Stimulated activated CD4-positive, alpha-beta T cell treated with anti-CD3 and anti-CD28 coated beads, Interleukin-1b, Interleukin-23, amount 100 ng/mL, for 1 hour (primary cell): ENCODE measurements at places on chromosomes 7 and 10.

DNA sequence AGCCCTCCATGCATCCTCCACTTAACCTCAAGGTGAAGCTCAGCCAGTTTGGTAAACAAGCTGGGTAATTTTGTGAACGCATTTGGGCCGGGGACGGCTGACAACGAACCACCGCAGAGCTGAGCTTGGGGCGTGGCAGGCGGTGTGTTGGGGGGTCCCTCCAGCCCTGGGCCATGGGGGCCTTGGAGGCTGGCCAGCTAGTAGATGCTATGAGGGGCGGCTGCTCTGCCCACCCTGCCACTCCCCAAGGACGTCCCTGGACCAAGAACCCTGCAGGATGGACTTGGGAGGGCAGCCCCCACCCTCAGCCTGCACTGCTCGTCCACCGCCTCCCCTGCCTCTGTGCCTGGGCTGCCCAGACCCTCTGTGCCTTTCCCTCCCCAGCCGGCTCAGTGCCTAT lies 12.0 kb upstream of the SCART1 start:
- no peak for DNase-seq

- no peak for DNase-seq
These were observed 8.6 kb downstream of the SLC13A1 start for GRCh38 chr7:123191132-123191531.

- no peak for DNase-seq
These were observed 57.1 kb downstream of the SLIT1 start for GRCh38 chr10:97128516-97129154.

DNA sequence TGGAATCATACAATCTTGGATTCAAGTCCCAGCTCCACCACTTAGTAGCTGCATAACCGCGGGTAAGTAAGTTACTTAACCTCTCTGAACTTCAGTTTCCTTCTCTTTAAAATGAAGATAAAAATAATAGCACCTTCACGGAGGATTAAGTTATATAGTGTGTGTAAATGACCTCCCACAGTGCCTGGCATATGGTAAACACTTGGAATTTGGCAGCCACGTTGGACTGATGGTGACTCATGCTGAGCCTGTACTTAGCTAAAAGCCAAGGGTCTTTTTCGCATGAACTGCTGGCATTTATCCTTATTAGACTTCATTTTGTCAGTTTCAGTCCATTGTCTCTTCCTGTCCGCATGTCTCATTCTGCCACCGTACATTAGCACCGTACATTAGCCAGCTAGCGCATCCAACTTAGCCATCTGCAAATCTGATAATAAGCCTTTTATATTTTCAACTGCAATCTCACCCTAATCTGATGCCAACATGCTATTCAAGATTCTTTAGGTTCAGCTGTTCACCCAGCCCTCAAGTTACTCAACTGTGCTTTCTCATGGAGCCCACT lies 11.2 kb downstream of the SLC13A4 start:
- no peak for DNase-seq

DNA sequence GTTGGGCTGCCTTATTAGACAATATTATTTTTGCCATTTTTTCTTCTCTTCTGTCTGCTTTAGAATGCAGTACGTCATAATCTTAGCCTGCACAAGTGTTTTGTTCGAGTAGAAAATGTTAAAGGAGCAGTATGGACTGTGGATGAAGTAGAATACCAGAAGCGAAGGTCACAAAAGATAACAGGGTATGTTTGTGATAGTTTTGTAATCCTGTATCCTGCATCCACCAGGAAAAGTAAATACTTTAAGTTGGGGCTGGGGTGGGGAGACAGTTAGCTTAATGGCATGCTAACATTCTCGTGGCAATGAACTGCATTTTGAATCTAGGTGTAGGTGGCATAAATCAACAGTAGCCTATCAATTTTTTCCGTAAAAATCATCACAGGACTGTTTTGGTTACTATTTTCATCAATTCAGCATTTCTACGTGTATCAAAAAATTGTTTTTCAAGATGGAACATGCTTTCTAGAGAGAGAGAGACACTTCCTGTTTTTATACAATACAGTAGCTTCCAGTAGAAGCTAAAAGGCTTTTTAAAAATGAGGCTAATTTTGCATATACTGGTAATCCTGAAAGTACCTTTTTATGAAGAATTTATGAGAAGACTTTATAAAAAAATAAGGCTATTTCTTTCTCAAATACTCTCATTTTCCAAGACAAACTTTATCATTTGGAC lies 247.5 kb downstream of the FOXP2 start:
- DNase-seq, result no peak

- DNase-seq, result no peak
These were observed 251.9 kb upstream of the ZNF32 start for GRCh38 chr10:43900571-43900970.

DNA sequence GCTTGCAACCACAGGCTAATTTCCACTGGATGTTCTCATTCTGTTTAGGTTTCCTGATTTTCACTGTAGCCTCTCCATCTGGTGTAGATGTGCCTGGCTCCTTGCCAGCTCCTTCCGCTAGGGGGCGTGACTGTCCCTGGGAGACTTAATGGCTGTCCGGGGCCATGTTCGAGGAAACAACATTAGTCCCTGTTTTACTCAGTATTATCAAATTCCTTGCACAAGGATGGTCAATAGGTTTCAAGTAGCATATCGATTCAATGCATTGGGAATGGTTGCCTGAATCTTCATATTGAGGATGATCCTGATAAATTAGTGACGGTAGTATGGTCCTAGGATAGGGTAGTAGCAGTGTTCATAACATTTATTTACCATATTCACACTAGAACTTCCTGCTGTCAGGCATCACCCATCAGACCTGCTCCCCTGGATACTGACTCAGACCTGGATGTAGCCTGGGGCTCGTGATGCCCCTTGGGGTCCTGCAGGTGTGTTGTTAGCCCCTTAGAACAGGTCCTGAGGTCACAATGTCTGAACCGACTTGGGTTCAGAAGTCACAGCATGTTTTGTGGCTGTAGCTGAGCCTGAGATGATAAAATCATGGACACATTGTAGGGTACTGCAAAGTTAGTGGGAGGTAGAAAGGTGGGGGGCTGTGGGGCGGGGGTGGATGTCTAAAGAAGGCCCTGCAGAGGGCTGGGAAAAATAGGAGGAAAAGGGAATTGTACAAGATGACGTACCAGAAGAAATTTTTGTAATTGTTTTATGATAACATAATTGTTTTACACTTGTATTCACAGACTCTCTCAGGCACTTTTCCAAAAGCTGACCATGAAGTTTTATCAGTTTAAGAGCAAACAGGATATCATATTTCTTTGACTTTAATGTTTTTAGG lies 8.9 kb upstream of the EXOC6 start:
- no peak for DNase-seq

- DNase-seq, result no peak
These were observed 786 bp downstream of the ATP5F1C start for GRCh38 chr10:7788639-7789286.

DNA sequence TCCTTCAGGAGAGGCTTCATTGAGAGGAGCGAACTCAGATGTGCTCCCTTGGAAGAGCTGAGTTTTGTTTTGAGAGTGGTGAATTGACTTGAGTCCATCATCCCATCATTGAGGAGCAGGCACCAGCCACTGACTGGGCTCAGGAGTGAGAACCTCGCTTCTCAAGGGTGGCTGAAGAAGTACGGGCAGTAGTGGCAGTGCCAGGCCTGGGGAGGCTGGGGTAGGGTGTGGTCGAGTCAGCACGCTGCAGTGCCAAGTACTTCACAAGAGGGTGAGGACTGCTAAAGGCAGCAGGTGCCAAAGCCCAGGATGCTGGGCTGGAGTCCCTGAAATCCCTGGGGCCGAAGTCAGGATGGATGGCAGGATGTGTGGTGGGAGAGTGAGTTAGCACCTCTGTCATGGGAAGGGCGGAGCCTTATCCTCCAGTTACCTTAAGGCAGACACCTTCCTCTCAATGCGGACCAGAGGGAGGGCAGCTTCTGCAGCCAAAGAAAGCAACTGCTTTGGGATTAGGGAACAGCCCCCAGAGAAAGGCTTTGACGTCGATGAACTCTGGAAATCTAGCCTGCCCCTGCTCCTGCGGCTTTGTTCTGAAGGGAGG lies 210.3 kb downstream of the CAMK1D start:
- no peak for DNase-seq

GRCh38 chr7:52017802-52018679 lies 701.4 kb upstream of the COBL start:
- DNase-seq, result no peak
